ENCODE measurements at places on chromosomes 6 and 20. TPM values are rescaled to one million over a fixed set of nuclear protein-coding genes. Genes with fewer than 3 reads are reported as not detected.

Gene MTFR2
- 0.85 TPM for total RNA-seq

Gene TCF21
- total RNA-seq: 8.2 TPM

Gene RBPJL
- not detected for total RNA-seq

Gene SEL1L2
- not detected for total RNA-seq

Gene TNFRSF21
- 9.4 TPM for total RNA-seq

All from regular cardiac myocyte (primary cell).